Lung (tissue), 17 donors: ENCODE measurements at places on chromosomes 12 and 14. TPM values are rescaled to one million over a fixed set of nuclear protein-coding genes. Genes with fewer than 3 reads are reported as not detected.
A peak's percentile ranks its signal among the peaks of the same experiment; 100 is the strongest.

DNA sequence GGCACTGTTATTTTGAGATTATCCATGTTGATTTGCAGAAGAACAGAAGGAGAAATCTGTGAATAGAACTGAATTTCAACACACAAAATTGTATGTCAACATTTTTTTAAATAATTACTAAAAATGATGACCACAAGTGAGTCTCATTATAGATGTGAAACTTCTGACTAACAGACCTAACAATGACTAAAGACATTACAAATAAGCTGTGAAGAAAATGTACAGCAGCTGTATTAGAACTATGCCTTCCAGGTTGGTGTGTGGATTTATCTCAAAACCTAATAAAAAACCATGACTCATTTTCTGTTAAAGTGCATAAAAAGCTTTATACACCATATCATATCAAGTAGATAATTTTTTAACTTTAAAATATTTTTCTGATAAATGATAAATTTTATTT is 22.5 kb upstream of the FOXG1 start:
- DNase-seq: no peak

DNA sequence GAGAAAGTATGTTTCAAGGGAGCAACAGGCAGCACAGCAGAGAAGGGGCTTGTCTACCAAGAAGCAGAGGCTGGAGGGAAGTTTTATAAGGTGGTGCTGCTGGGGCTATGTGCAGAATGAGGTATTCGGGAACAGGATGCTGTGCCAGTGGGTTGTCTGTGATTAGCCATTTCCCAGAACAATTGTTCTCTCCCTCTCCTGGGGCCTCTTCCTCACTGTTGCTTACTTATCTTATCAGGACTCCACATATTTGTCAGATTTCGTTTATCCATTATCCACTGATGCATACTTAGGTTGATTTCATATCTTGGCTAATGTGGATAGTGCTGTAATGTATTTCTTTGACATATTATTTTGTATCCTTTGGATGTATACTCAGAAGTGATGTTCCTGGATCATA is 195.1 kb upstream of the RTL1 start:
- no peak for DNase-seq

- DNase-seq: no peak
Observed at GRCh38 chr12:27564612-27565213, 40.7 kb downstream of the PPFIBP1 start.

DNA sequence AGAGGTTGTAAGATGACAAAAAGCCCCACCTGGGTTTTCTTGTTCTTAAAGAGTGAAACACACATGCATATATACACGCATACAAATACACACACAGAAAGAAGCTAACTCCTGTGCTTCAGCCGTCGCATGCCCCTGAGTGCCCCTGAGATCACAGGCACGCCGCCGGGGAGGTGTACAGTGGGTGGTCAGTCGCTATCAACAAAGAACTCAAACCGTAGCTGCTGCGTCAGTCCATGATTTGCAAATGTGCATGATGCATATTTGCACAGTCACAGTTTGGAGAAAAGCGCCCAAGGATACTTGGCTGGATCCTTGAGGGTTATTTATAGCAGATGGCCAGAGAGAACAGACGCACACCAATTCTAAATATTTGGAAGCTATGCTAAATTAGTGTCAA is 206.9 kb downstream of the TMEM132D start:
- DNase-seq: peak; percentile 11

DNA sequence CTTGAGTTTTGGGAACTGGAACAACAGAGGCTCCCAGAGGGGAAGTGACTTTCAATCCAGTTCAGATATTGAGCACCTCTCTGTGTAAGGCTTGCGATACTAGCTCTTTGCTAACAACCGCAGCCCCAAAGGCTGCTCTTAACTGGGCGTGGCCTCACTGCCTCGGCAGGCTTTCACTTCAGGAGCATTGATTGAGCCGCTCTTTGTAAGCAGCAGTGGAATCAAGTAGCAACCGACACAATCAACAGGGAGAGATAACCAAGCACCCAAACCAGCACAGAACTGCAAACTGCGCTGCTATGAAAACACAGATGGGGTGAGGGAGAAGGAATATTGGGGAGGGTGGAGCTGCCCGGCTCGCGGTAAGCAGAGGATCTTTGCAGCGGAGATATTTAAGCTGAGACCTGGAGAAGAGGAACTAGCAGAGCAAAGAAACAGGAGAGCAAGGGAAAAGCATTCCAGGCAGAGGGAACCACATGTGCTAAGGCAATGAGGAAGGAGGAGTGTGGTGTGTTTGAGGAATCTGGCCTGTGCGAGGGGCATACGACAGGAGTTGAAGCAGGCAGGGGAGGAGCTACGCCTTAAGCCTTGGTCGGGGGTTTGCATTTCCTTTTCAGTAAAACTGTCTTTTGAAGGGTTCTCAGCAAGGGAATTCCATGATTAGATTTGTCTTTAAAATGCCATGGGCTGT is 17.3 kb upstream of the YY1 start:
- peak; percentile 79 for DNase-seq

DNA sequence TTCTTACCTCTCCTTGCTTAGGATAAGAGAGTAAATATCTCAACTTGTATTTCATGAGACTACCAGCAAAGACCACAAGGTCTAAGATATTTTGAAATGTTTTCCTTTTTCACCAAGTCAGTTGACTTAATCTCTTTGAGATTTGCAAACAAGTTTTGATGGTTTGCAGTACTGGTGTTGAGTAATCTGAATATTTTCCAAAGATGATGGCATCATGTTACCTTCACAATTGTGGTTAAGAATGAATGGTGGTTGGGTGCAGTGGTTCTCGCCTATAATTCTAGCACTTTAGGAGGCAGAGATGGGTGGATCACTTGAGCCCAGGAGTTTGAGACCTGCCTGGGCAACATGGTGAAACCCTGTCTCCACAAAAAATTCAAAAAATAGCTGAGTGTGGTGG is 225.7 kb downstream of the TMTC2 start:
- no peak for DNase-seq

Gene HCAR3
- 2.5 TPM for total RNA-seq

Gene ANKS1B
- total RNA-seq: 6.2 TPM

Gene EFS
- 18.2 TPM for total RNA-seq

Gene USP44
- 11.6 TPM for total RNA-seq

- DNase-seq: no peak
Observed at GRCh38 chr12:127241072-127241817, 1025.7 kb upstream of the TMEM132C start.

- no peak for DNase-seq
Observed at GRCh38 chr14:71452987-71453386, 479.2 kb upstream of the RGS6 start.

- DNase-seq: no peak
Observed at GRCh38 chr14:33799705-33800570, 150.9 kb downstream of the EGLN3 start.

Gene RNU4-1
- total RNA-seq: under 0.01 TPM

DNA sequence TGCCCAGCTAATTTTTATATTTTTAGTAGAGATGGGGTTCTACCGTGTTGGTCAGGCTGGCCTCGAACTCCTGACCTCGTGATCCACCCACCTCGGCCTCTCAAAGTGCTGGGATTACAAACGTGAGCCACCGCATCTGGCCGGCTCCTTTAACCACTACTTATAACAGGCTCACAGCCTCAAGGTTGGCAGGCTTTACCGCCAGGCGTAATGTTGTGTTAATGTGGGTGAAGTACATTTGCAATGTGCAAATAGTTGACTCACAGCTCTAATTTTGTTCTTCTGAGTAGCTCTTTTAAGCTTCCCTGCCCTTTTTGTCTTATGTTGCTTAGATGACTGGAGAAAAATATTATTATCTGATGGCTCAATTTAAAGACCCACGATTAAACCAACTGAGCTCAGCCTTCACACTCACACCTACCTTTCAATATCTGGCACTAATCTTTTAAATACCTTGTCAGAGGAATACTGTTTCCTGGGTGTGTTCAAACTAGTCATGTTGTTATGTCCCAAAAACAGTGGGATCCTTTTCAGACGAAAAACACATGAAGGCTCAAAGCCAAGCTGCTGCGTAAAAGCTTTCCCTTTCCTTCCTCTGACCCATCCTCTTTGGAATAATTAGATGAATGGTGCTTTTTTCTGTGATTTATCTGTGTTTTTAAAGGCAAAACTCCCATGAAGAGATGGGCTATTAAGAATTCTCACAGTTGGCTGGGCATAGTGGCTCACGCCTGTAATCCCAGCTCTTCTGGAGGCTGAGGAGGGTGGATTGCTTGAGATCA is 57.2 kb upstream of the USP44 start:
- DNase-seq: peak; percentile 46

DNA sequence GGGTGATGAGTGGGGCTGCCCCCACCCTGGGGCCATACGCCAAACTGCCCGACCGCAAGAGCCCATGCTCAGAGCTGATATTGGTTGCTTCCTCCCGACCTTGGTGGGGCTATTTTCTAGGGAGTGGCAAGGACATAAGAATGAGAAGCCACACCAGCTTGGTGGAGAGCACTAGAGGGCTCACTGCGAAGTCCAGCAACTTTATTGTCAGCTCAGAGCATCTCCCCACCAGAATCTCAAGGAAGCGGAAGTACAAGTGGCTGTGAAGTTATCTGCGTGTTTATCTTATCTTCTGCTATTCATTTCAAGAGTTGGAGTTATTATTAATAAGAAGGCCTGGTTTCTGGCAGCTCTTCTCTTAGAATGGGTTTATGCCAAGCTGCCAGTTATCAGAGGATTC is 4.9 kb upstream of the PLXNC1 start:
- no peak for DNase-seq

DNA sequence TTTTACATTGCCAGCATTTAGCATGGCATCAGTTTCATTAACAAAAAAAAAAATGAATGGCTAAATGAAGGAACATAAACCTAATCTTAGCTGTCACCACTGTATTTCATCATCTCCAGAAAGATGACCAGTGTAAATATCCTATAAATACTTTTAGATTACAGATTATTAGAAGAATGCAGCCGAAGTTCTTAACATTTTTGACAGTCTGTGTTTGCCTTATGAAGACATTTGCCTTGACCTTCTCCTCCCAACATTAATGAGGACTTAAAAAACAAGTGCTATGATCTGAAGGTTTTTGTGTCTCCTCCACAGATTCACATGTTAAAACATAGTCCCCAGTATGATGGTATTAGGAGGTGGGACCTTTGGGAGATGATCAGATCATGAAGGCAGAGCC is 253.0 kb downstream of the SNAPC1 start:
- no peak for DNase-seq

- DNase-seq: no peak
Observed at GRCh38 chr14:101355284-101355683, 206.0 kb upstream of the DIO3 start.

DNA sequence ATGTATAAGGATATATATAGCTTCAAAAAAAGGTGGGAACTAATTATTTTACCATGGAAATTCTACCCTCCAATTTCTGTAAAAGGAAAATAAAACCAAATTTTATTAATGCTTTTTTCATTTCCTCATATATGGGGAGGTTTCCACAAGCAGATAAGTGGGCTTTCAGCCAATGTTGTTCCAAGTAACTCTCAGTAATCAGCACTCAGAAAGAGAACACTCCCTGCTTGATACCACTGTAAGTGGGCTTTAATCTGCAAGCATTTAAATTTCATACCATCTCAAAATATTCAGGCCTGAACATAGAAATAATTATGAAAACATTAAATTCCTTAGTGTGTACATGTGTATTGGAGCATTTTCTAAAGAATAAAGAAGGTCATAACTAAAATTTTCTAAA is 827.6 kb downstream of the C12orf50 start:
- DNase-seq: no peak

Gene SSTR1
- total RNA-seq: 4.3 TPM

Gene VASH1
- total RNA-seq: 22.9 TPM

- no peak for DNase-seq
Observed at GRCh38 chr12:576615-577110, 86.6 kb downstream of the NINJ2 start.

Gene HRK
- total RNA-seq: 1.5 TPM

GRCh38 chr12:52007158-52007921 is 594 bp downstream of the TAMALIN start:
- peak; percentile 53 for DNase-seq

GRCh38 chr14:79298373-79298772 is 912.9 kb downstream of the DIO2 start:
- DNase-seq: no peak

- no peak for DNase-seq
Observed at GRCh38 chr12:125314051-125314755, 249.0 kb downstream of the AACS start.

- no peak for DNase-seq
Observed at GRCh38 chr14:100144996-100145646, 14.3 kb downstream of the DEGS2 start.

Gene AICDA
- 0.46 TPM for total RNA-seq

DNA sequence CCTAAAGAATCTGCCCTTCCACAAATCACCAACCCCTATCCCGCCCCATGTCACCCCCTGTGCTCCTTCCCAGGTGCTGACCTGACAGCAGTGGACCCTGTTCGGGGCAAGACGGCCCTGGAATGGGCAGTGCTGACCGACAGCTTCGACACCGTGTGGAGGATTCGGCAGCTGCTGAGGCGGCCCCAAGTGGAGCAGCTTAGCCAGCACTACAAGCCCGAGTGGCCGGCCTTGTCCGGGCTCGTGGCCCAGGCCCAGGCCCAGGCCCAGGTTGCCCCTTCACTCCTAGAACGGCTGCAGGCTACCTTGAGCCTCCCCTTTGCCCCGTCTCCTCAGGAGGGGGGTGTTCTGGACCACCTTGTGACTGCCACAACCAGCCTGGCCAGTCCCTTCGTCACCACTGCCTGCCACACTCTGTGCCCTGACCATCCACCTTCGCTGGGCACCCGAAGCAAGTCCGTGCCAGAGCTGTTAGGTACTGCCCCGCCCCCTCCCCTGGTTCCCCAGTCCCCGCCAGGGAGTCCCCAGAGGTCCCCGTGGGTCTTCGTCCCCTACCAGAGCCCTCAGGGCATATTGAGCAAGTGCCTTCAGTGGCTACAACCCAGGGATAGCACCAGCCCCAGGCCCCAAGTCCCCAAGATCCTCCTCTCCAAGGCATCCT is 2.7 kb downstream of the ANKRD33 start:
- no peak for DNase-seq

DNA sequence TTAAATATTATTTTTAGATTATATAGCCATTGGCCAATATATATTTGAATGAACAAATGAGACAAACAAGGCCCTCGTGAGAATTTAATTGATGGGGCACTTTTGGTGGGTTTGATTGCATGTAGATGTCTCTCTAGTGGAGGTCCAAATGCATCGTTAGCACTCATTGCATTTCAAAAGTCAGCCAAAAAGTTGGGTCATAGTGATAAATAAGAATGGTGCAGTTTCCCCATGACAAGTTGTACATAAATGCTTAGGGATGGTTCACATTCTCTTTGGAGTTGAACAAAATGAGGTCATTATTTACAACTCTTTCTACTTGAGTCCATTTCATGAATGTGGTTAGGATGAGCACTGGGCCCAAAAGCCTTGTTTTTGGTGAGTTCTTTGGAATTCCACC is 1.0 kb downstream of the BEST3 start:
- DNase-seq: no peak

DNA sequence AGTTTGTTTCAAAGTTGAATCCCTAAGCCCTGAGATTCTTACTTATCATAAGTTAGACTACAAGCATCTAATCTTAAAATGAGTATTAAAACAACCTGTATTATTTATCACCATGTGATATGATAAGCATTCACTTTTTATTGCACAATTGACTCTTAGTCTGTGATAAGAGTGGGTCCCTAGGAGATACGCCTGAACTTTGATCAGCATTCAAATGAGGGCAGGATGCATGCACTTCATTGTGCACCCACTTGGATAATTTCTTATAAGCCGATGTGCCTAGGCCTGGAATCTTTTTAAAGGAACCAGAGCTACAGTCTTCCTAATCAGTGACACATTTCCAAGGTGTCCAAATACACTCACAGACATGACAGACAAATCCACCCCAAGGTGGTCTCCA is 31.4 kb upstream of the SPTLC2 start:
- DNase-seq: no peak

Gene SOAT2
- total RNA-seq: not detected

Gene LTB4R
- total RNA-seq: 4.4 TPM

- no peak for DNase-seq
Observed at GRCh38 chr14:50106178-50106577, 10.2 kb downstream of the VCPKMT start.
